ENCODE measurements at places on chromosomes 6 and 20.

DNA sequence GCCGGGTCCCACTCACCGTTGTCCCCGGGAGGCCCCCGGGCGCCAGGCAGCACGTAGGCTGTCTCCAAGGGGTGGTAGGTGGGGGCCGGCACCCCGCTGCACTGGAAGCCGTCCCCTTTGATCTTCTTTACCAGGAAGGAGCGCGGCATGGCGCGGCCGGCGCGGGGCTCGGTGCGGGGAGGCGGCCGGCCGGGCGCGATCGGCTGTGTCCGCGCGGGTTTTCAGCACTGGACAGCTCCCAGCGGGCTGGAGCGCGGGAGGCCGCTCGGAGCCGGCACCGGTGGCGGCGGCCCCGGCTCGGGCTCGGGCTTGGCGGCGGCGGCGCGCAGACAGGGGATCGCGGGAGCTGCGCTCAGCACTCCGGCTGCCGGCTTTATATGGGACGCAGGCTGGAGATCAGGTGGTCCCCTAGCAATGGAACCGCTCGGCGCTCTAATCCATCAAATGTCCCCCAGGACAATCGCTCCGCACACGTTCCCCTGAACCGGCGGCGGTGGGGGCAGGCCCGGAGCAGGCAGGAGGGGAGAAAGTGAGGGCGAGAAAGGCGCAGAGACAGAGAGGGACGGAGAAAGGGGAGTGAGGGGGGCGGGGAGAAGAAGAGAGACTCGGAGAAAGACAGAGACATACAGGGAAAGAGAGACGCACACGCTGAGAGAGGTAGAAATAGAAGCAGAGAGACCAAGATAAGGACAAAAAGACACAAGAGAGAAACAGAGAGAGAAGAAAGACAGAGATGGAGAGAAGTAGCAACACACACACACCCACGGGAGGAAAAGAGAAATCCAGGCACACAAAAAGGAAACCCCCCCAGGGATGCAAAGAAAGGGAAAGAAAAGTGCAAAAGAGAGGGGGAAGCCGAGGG, at the start of gene SCRT2:
Gene SCRT2, minus strand, starts transcription at position 350 of the 862 bp plus-strand sequence. Its CDS starts 201 bp downstream, at position 149.
- peak; percentile 25 for DNase-seq

DNA sequence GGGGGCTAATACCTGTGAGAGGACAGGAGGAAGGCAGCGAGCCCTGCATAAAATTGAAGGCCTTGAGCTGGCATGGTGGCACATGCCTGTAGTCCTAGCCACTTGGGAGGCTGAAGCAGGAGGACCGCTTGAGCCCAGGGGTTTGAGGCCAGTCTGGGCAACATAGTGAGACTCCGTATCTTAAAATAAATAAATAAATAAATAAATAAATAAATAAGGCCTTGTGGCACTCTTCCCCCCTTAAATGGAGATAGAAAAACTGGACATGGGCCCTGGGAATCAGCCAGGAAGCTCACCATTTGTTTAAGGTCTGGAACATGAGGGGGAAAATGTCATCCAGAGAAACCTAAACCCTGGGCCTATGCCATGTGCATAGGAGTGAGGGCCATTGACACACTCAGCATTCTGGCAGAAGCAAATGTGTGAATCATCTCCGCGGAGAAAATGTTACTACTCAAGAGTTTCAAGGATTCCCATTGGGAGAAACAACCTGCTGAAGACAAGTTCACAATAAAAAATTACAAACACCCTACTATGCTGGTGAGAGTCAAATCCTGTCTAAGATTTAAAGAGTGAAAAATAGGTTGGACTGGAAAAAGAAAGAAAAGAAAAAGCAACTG, 51.9 kb upstream of the UBR2 start:
- no peak for DNase-seq

GRCh38 chr20:48809673-48810072, 18.1 kb downstream of the PREX1 start:
- no peak for DNase-seq

- no peak for DNase-seq
Observed at GRCh38 chr6:73691512-73691911, 4.5 kb upstream of the CD109 start.

- no peak for DNase-seq
Observed at GRCh38 chr6:132961122-132961521, 146.8 kb downstream of the RPS12 start.

- DNase-seq = peak; percentile 16
Observed at GRCh38 chr20:45097485-45098102, 3.3 kb downstream of the KCNS1 start.

All from activated CD8-positive, alpha-beta memory T cell treated with anti-CD3 and anti-CD28 coated beads for 48 hours (primary cell).